ENCODE measurements at places on chromosomes 16 and 17. TPM values are rescaled to one million over a fixed set of nuclear protein-coding genes. Genes with fewer than 3 reads are reported as not detected.

DNA sequence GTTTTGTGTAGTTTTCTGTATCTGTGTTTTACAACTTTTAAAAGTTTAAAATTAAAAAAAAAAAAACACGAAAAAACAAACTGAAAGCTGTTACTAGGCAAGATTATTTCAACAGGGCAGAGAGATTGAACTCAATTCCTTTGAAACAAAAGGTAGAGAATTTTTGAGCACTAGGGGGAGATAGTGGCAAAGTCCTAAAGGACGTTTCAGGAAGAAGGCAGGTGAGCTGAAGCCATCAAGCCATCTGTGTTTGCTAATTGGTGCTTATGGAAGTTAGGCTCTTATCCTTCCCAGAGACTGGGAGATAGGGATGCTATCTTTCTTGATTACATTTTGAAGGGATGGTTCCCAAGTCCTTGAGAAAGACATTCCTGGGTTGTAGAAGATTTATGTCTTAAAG, 70.6 kb upstream of the CLEC3A start:
- no peaks in the 10 kb centered on the region for H3K27me3 ChIP-seq
- no peaks in the 10 kb centered on the region for H3K36me3 ChIP-seq
- no peak for DNase-seq
- no peak overlapping the region for H3K4me3 ChIP-seq
- H3K4me1 ChIP-seq, result no peaks in the 10 kb centered on the region

- no peaks in the 10 kb centered on the region for H3K27me3 ChIP-seq
- no peak overlapping the region for H3K27ac ChIP-seq
- H3K36me3 ChIP-seq, result no peaks in the 10 kb centered on the region
Measured at GRCh38 chr16:21326459-21326858, 48.4 kb upstream of the CRYM start.

GRCh38 chr16:75632857-75633256, 9.8 kb upstream of the ADAT1 start:
- no peak overlapping the region for H3K4me3 ChIP-seq
- H3K27me3 ChIP-seq, result no peaks in the 10 kb centered on the region
- peaks cover 81% of the 10 kb centered on the region for H3K36me3 ChIP-seq

DNA sequence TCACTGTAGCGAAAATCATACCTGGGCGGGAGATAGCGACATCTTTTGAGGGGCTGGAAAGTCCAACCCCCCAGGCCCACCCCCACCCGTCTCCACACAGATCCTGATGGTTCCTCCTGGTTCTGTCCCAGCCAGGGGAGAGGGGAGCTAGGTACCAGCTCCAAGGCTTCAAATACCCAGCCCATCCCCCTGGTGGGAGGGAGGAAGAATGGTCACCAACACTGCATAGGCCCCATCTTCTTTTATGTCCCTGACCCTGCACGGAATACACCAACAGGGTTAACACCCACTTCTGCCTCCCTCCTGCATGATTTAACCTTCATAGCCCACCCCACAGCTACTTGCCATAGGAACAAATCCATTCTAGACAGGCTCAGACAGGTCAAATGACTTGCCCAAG, 9.3 kb downstream of the HAP1 start:
- H3K27me3 ChIP-seq, result peaks cover 15% of the 10 kb centered on the region
- H3K36me3 ChIP-seq, result no peaks in the 10 kb centered on the region
- no peak overlapping the region for H3K27ac ChIP-seq

GRCh38 chr16:67923414-67924116, 8.1 kb downstream of the CTRL start:
- H3K27me3 ChIP-seq, result no peaks in the 10 kb centered on the region
- H3K27ac ChIP-seq, result no peak overlapping the region
- no peak overlapping the region for H3K4me3 ChIP-seq
- no peaks in the 10 kb centered on the region for H3K4me1 ChIP-seq
- no peak for DNase-seq
- peaks cover 23% of the 10 kb centered on the region for H3K36me3 ChIP-seq

DNA sequence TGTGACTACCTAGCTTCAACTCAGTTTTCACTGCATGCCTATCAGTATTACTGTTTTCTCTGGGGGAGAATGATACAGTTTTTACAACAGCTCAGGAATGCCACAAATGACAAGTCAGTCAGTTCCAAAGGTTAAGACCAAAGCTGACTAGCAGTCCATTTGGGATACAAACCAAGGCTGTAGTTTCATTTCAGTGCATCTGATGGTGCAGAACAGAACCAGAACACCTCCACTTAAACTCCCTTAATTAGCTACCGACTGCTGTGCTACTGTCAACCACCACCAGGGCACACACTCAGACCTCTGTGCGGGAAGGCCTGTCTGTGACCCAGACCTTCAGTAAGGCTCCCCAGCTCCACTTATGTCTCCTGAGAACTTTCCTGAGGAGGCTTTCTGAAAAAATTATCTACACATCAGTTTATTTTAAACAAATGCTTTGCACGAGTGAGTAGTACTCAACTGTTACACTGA, 20.4 kb downstream of the NFE2L1 start:
- H3K4me3 ChIP-seq, result no peak overlapping the region
- peak overlapping the region; percentile 68 for H3K27ac ChIP-seq
- H3K36me3 ChIP-seq, result peaks cover 41% of the 10 kb centered on the region
- no peaks in the 10 kb centered on the region for H3K27me3 ChIP-seq

DNA sequence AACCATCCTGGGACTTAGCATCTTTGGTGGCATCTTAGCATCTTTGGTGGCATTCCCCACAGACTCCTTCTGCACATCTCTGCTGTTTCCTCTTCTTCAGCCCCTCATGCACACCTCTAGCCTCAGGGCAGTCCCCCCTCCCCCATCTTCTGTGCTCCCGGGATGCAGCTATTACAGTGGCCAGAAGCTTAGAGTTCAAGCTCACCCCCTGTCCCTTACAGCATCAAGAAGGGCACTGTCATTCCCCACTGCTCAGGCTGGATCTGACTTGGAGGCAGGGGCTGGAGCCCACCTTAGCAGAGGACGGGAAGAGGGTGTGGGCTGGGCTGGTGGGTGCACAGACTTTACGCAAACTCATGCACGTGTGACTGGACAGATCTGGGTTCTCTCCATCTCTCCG, 650 bp downstream of the EPN3 start:
- H3K4me1 ChIP-seq, result peaks cover 11% of the 10 kb centered on the region
- no peak for DNase-seq
- no peaks in the 10 kb centered on the region for H3K36me3 ChIP-seq
- H3K27me3 ChIP-seq, result peaks cover 52% of the 10 kb centered on the region
- no peak overlapping the region for H3K27ac ChIP-seq

- H3K27ac ChIP-seq, result no peak overlapping the region
- H3K4me1 ChIP-seq, result no peaks in the 10 kb centered on the region
- H3K36me3 ChIP-seq, result no peaks in the 10 kb centered on the region
Measured at GRCh38 chr17:8668176-8668740, 37.7 kb upstream of the MYH10 start.

GRCh38 chr16:19460397-19460796, 42.7 kb downstream of the TMC5 start:
- H3K27me3 ChIP-seq, result no peaks in the 10 kb centered on the region
- H3K36me3 ChIP-seq, result no peaks in the 10 kb centered on the region
- no peak for DNase-seq
- H3K4me1 ChIP-seq, result no peaks in the 10 kb centered on the region
- H3K4me3 ChIP-seq, result no peak overlapping the region

- H3K27ac ChIP-seq, result no peak overlapping the region
- peak; percentile 23 for DNase-seq
- no peaks in the 10 kb centered on the region for H3K27me3 ChIP-seq
- H3K4me3 ChIP-seq, result no peak overlapping the region
- H3K4me1 ChIP-seq, result peaks cover 14% of the 10 kb centered on the region
Measured at GRCh38 chr17:34305606-34306005, 13.6 kb upstream of the CCL8 start.

- H3K4me1 ChIP-seq, result peaks cover 2% of the 10 kb centered on the region
- no peaks in the 10 kb centered on the region for H3K27me3 ChIP-seq
- no peak overlapping the region for H3K4me3 ChIP-seq
- peak; percentile 34 for DNase-seq
- no peaks in the 10 kb centered on the region for H3K36me3 ChIP-seq
Measured at GRCh38 chr17:30961209-30962188, 9.3 kb upstream of the RNF135 start.

DNA sequence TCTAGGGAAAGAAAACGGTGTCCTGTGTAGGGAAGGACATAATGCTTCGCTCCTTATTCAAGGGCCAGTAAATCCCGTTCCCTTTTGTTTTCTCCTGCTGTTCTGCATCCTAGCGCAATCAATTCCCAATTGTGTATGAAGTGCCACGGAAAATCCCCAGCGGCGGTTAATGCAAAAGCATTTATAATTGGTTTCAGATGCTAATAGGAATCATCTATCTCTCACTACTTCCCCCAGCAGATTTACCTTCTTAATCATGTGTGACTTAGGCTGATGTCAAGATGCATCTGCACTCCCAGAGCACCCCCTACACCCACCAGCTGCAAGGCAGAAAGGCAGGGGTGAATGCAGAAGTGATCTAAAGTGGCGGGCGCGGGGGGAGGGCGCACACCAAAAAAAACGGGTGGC, 32.7 kb upstream of the SSTR2 start:
- DNase-seq, result no peak
- no peaks in the 10 kb centered on the region for H3K27me3 ChIP-seq
- no peaks in the 10 kb centered on the region for H3K4me1 ChIP-seq

- H3K4me3 ChIP-seq, result no peak overlapping the region
- H3K4me1 ChIP-seq, result no peaks in the 10 kb centered on the region
- no peak for DNase-seq
Measured at GRCh38 chr17:8963647-8964258, 1.8 kb downstream of the PIK3R5 start.

- no peak overlapping the region for H3K27ac ChIP-seq
- no peak for DNase-seq
- H3K4me3 ChIP-seq, result 0 out of 2 replicates have a peak overlapping the region, but pooled peaks have one; percentile 57
- H3K27me3 ChIP-seq, result peaks cover 18% of the 10 kb centered on the region
- H3K4me1 ChIP-seq, result peaks cover 8% of the 10 kb centered on the region
Measured at GRCh38 chr17:47841488-47842291, 617 bp upstream of the SCRN2 start.

- H3K4me3 ChIP-seq, result no peak overlapping the region
- no peak for DNase-seq
- H3K27me3 ChIP-seq, result peaks cover 26% of the 10 kb centered on the region
- no peak overlapping the region for H3K27ac ChIP-seq
Measured at GRCh38 chr16:86065711-86066110, 166.7 kb downstream of the IRF8 start.

DNA sequence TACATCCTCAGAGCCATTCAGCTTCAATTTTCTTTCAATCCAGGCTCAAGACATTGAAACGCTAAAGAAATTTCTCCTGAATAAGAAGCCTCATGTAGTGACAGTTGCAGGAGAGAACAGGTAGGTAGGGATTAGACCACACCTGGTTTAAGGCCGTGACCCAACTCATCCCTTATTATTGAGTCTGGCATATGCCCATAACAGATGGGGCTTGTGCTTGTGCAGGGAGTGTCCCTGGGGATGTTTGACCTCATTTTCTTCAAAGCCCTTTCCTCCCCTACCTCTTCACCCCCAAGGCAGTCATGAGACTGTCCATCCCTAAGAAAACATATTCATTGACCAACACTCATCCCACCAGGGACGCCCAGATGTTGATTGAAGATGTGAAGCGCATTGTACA, 24.3 kb downstream of the SUPT6H start:
- DNase-seq, result no peak
- no peak overlapping the region for H3K4me3 ChIP-seq
- H3K27me3 ChIP-seq, result no peaks in the 10 kb centered on the region
- peaks cover 84% of the 10 kb centered on the region for H3K36me3 ChIP-seq
- no peak overlapping the region for H3K27ac ChIP-seq

DNA sequence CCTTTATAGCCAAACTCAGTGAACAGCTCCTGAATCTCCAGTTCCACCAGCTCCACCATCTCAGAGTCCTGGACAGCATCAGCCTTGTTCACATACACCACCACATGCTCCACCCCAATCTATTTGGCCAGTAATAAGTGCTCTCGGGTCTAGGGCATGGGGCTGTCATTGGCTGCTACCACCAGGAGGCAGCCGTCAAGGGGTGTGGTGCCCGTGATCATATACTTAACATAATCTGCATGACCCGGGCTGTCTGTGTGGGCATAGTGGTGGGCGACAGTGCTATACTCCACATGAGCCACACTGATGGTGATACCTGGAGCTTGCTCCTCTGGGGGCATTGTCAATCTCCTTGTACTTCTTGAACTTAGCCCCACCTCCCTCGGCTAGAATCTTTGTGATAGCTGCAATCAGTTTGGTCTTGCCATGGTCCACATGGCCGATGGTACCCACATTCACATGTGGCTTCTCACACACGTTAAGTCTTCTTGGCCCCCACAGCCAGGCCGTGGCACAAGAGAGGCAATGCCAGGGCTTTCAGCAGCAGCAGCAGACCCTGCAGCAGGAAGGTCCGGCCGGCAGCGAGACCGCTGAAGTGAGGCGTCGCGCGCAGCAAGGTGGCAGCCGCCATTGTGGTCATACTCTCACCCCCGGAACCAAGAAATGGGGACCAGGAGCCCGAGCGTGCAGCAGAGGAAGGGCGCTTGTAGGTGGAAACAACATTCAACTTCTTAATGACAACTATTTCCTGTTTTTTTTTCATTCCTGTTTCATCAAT, 210.3 kb upstream of the WSB1 start:
- no peaks in the 10 kb centered on the region for H3K4me1 ChIP-seq
- H3K27ac ChIP-seq, result no peak overlapping the region
- no peaks in the 10 kb centered on the region for H3K27me3 ChIP-seq
- no peak for DNase-seq

DNA sequence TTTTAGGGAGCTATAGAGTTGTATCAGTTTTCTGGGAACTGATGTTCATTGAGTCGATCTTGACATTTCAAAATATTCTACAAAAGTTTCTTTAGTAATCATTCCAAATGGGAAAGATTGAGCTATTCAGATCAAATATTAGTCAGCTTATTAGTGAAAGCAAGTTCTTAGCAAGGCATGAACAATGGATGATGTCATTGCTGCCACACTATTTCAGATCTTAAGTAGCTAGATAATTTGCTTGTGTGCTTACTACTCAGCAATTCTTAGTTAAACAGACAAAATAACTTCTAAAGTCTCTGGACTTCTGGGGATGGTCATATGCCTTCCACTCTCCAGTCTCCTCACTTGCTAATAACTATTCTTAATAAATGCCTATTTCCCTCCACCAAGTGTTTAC, 69.0 kb upstream of the CDH8 start:
- no peaks in the 10 kb centered on the region for H3K4me1 ChIP-seq
- H3K27me3 ChIP-seq, result no peaks in the 10 kb centered on the region
- no peak for DNase-seq
- no peak overlapping the region for H3K4me3 ChIP-seq
- no peak overlapping the region for H3K27ac ChIP-seq
- H3K36me3 ChIP-seq, result no peaks in the 10 kb centered on the region

Gene SLC47A2
- polyA plus RNA-seq, result not detected

Gene PLD2
- 28.8 TPM for polyA plus RNA-seq

Gene SPEM3
- polyA plus RNA-seq, result not detected

Gene GNAO1
- 0.07 TPM for polyA plus RNA-seq

Gene NLRC3
- polyA plus RNA-seq, result not detected

Gene CCL3
- not detected for polyA plus RNA-seq

Gene KCNAB3
- 4.2 TPM for polyA plus RNA-seq

Gene KRTAP17-1
- polyA plus RNA-seq, result not detected

Data from IMR-90 (cell line).